Thymus (tissue), 14 donors: ENCODE measurements at places on chromosomes 16 and 17.

- DNase-seq, result no peak
Observed at GRCh38 chr16:86669937-86670749, 91.8 kb downstream of the FOXL1 start.

GRCh38 chr17:44385287-44386181, 3.9 kb downstream of the ITGA2B start:
- DNase-seq, result peak; percentile 77

- DNase-seq, result no peak
Observed at GRCh38 chr16:68994324-68994723, 111.1 kb upstream of the HAS3 start.

GRCh38 chr17:75856062-75856756, 1.1 kb upstream of the WBP2 start:
- DNase-seq, result no peak

GRCh38 chr16:56667581-56668571, at the start of gene MT1G:
Gene MT1G, minus strand, starts transcription at chr16:56668065. Its CDS starts 72 bp downstream, at chr16:56667993.
- no peak for DNase-seq

DNA sequence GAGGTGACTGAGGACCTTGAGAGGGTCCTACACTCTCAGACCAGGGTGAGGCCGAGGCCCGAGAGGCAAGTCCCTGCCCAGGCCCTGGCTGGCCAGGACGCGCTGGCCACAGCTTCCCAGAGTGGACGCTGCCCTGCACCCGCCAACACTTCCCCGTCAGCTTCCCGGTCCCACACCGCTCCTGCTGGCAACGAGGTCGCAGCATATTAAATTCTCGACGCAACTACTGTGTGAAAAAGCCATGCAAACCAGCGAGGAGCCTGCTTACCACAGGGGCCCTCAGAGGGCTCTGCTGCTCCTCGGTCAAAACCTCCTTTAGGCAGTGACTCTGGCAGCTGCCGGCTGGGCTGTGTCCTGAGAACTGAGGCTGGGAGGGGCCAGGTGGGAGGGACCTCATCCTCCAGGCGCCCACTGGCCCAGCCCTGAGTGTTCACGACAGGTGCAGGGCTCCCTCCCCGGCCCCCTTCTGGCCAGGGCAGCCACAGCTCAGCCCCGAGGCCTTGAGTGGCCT, 2.1 kb upstream of the TEX19 start:
- DNase-seq, result no peak
